ENCODE measurements at places on chromosomes 2 and 18.

GRCh38 chr2:28202719-28203118 lies 189.9 kb upstream of the FOSL2 start:
- no peak for DNase-seq

- no peak for DNase-seq
These were observed 158.4 kb downstream of the RNF152 start for GRCh38 chr18:61734396-61734795.

GRCh38 chr18:45891806-45892205 lies 66.3 kb downstream of the SIGLEC15 start:
- no peak for DNase-seq

DNA sequence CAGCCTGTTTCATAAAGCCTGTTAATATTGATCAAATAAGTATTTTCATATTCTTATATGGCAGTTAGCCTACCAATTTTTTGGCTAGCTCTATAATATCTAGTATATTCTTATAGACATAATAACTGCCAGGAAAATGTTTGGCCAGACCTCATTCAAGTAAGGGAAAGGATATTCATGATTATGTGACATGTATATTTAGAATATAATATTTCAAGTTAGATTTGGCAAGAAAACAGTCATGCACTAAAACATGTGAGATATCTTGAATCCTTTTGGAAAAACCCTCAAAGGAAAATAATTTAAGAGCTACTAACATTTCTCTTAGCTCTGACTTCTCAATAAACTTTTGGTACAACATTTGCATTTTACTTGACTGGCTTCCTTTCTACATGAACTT lies 694.1 kb downstream of the PLCL1 start:
- no peak for DNase-seq

- DNase-seq = no peak
These were observed 591.3 kb upstream of the ZNF804A start for GRCh38 chr2:184006998-184007397.

- no peak for DNase-seq
These were observed 55.0 kb upstream of the CTDP1 start for GRCh38 chr18:79624356-79625170.

DNA sequence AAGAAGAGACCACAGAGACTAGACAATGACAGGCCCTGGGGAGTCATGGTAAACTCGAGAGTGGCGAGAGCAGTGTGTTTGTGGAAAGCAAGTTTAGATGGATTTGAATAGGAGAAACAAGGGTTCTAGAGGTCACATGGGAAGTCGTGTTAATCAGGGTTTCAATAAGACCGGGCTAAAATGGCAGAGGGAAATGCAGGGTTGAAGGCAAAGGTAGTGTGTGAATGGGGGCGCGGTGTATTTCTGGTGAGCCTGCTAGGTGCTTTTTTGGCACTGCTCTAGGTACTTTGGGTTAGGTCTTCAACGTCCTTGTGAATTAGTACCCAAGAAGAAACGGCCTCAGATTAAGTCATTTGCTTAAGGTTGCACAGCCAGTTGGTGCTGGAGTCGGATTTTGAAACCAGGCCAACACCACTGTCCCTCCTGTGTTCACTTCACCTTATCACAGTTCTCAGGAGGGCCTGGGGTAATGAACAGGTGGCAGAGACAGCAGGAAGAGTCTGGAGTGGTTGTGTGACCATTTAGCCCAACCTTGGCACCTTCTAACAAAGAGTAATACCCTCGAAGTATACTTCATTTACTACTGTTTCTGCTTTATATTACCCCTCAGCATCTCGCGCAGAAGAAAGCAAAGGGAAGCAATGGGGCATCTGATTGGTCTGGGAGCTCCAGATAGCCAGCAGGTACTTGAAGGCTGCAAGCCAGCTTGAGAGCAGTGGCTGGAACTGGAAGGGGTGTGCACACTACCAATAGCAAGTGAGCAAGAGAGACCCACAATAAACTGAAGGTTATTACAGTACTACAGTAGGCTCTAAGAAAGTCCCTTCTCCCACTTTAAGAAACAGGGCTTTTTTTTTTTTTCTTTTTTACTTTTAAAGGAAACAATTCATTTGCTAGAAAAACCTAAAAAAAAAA lies 33.4 kb upstream of the GAREM2 start:
- no peak for DNase-seq

GRCh38 chr2:199742884-199743283 lies 108.1 kb downstream of the FTCDNL1 start:
- no peak for DNase-seq

GRCh38 chr2:104846786-104847585 lies 6.9 kb upstream of the POU3F3 start:
- DNase-seq = no peak

- DNase-seq = no peak
These were observed 34.5 kb downstream of the BCL2 start for GRCh38 chr18:63284827-63285733.

- DNase-seq = no peak
These were observed 107.2 kb upstream of the SMAD2 start for GRCh38 chr18:48037481-48038271.

DNA sequence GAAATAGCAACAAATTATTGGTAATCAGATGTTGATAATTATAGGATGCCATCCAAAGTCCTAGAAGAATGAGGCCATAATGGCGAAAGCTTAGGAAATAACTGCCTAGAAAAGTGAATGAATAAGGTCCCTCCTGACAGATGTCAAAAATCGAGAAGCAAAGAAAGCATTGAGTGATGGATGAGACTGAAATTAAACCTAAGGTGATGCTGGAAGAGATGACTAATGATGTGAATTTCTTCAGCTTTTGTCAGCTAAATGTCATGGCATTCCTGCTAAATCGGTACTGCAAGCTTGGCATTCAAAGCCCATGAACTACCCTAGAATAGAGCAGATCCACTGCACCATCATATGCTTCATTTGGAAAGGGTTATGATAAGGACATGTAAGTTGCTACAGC lies 74.8 kb upstream of the RGPD4 start:
- no peak for DNase-seq

DNA sequence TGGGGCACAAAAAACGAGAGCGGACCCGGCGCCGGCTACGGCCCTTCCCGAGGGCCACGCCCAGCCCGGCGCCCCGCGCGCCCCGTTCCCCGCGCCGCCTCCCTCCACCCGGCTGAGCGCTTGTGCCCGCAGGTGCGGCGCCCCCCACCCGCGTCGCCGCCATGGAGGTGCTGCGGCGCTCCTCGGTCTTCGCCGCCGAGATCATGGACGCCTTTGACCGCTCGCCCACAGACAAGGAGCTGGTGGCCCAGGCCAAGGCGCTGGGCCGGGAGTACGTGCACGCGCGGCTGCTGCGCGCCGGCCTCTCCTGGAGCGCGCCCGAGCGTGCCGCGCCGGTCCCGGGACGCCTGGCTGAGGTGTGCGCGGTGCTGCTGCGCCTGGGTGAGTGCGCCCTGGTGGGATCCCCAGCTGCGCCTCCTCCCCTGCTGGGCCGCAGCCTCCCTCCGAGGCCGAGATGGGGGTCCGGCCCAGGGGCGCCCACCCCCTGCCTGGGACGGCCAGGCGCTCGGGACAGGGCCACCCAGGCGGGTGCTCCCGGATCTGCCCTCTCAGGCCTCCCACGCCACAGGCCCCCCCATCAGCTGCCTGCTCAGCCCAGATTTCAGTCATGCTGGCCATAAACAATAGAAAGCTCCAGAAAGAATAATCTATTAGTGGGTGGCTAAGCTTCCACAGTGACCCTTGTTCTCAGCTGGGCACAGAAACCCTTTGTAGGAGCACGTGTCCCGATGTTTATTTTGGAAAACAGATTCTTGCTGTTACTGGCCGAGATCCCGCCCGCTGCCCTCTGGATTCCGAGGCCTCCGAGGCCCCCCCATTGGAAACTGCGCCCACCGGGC lies 997 bp downstream of the BOK start:
- peak; percentile 79 for DNase-seq

DNA sequence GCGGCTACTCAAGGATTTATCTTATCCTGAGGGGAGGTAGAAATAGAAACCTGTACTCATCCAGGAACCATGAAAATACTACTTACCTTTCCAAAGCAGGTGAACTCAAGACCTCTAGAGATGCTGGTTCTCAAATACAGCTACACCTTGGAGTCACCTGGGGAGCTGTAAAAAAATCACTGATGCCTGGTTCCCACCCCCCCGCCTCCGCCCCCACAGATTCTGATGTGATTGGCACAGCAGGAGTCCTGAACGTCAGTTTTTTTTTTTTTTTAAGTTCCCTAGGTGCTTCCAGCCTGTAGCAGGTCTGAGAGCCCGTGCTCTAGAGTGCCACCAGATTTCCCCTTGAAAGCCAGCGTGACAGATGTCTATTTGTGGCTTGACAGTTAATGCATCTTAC lies 113.6 kb downstream of the MRO start:
- DNase-seq = no peak

All from anterior cingulate cortex (tissue), 58 donors.